ENCODE measurements at places on chromosomes 7 and 10. TPM values are rescaled to one million over a fixed set of nuclear protein-coding genes. Genes with fewer than 3 reads are reported as not detected.

Gene CUZD1
- total RNA-seq, result 0.58 TPM

Gene RNF148
- 1.3 TPM for total RNA-seq

Gene IDI2
- total RNA-seq, result not detected

Gene CCDC7
- total RNA-seq, result 13.1 TPM

Gene UBTD1
- total RNA-seq, result 17.2 TPM

Gene TDRD1
- 0.50 TPM for total RNA-seq

Gene CYP2E1
- 0.44 TPM for total RNA-seq

Gene ARPC1B
- total RNA-seq, result 592 TPM

Gene PDCD4
- 94.7 TPM for total RNA-seq

Gene SRPK2
- 57.4 TPM for total RNA-seq

Gene RTKN2
- 1.3 TPM for total RNA-seq

Gene DGKB
- total RNA-seq, result 0.15 TPM

Gene FBXO24
- total RNA-seq, result 0.33 TPM

Gene HPS6
- 41.7 TPM for total RNA-seq

Gene TMEM196
- not detected for total RNA-seq

Gene THNSL1
- total RNA-seq, result 6.1 TPM

Gene PIP
- total RNA-seq, result not detected

Gene PRF1
- total RNA-seq, result not detected

Gene UPK3B
- total RNA-seq, result not detected

Gene SPDYE16
- 0.33 TPM for total RNA-seq

Gene MIOS
- 37.2 TPM for total RNA-seq

Gene OR2A42
- not detected for total RNA-seq

Gene PALD1
- 0.66 TPM for total RNA-seq

Gene ZNF804B
- not detected for total RNA-seq

Gene ENO4
- total RNA-seq, result 0.29 TPM

Gene SPDYE1
- not detected for total RNA-seq

Gene ASIC3
- 0.17 TPM for total RNA-seq

Gene VAX1
- total RNA-seq, result not detected

Gene CCAR1
- 28.9 TPM for total RNA-seq

Gene CRTAC1
- not detected for total RNA-seq

Gene TMEM178B
- under 0.01 TPM for total RNA-seq

Gene HGF
- total RNA-seq, result 80.7 TPM

Gene ELAPOR2
- total RNA-seq, result 4.2 TPM

Gene TCF7L2
- total RNA-seq, result 3.0 TPM

Gene RASA4B
- 3.5 TPM for total RNA-seq

Gene ZNF107
- 1.3 TPM for total RNA-seq

Gene GPR158
- total RNA-seq, result not detected

Gene HOXA2
- total RNA-seq, result 1.3 TPM

Gene CYP2C19
- not detected for total RNA-seq

Gene MYL7
- not detected for total RNA-seq

Gene PDLIM1
- 15.0 TPM for total RNA-seq

Gene EBLN1
- total RNA-seq, result not detected

Gene PLA2G12B
- total RNA-seq, result not detected

Gene RARRES2
- total RNA-seq, result 20.7 TPM

Gene KAZALD1
- 58.2 TPM for total RNA-seq

Gene LAMB1
- total RNA-seq, result 478 TPM
